ENCODE measurements at places on chromosomes 5 and 9.

GRCh38 chr9:110187126-110187525, 20.8 kb downstream of the C9orf152 start:
- no peak for DNase-seq

- no peak for DNase-seq
Measured at GRCh38 chr5:107815109-107815508, 144.4 kb upstream of the EFNA5 start.

- DNase-seq, result no peak
Measured at GRCh38 chr5:96870094-96871026, 5.9 kb upstream of the ERAP2 start.

DNA sequence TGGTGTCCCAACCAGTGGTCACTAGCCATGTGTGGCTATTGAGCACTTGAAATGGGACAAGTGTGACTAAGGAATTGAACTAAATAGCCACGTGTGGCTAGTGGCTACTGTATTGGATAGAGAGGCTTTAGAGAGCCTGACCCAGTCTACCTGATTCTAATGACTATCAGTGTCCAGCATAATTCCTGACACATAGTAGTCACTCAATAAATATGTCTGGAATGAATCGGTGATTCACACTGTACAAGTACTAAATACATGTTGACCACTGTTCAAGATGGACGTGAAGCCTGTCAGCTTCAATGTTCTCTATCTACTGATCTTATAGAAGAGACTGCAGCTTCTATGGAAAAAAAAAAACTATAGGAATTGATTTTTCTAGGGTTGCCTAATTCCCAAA, 57.7 kb upstream of the MAST4 start:
- no peak for DNase-seq

GRCh38 chr5:89908876-89909275, 500.7 kb downstream of the CETN3 start:
- no peak for DNase-seq

DNA sequence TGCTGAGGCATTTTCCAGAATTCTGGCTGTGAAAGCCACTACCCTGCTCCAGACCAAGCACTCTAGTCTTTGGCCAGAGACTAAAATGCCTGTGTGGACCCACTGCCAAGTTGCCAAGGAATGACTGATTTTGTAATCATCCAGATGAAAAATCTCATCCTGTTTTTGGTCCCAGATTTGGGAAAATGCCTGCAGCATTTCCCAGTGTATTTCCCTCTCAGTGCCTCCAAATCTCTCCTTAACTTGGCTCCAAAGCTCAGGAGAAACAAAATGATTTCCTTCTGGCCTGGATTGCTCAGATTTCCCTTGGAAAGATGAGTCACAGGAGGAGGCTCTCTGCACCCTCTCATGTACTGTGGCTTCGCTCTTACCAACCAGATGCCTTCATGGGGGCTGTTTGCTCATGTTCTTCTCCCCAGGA, 335.2 kb upstream of the TARS1 start:
- no peak for DNase-seq

DNA sequence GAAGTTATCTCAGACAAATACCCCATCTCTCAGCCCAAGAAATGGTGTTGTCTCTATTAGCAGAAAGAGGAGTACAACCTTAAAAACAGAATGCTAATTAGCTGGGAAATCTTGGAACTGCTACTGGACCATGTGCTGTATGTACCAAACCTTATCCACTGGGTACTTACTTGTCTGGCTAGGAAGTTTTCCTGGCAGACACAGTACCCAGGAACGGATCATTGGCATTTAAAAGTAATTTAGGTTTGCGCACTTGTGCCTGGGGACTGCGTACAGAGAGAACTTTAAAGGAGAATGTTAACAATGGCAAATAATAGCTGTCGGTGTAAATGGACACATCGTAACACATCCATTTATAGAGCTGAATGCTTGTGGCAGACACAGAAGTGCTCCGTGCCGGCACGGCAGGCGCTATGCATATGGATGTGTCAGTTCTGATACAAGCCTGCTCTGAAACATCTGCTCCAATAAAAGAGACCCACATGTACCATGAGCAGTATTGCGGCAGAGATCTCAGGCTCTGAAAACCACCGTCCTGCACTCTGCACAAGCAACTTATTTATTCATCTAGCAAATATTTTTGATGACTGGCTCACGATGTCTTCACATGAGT, 290.6 kb upstream of the PANK3 start:
- no peak for DNase-seq

DNA sequence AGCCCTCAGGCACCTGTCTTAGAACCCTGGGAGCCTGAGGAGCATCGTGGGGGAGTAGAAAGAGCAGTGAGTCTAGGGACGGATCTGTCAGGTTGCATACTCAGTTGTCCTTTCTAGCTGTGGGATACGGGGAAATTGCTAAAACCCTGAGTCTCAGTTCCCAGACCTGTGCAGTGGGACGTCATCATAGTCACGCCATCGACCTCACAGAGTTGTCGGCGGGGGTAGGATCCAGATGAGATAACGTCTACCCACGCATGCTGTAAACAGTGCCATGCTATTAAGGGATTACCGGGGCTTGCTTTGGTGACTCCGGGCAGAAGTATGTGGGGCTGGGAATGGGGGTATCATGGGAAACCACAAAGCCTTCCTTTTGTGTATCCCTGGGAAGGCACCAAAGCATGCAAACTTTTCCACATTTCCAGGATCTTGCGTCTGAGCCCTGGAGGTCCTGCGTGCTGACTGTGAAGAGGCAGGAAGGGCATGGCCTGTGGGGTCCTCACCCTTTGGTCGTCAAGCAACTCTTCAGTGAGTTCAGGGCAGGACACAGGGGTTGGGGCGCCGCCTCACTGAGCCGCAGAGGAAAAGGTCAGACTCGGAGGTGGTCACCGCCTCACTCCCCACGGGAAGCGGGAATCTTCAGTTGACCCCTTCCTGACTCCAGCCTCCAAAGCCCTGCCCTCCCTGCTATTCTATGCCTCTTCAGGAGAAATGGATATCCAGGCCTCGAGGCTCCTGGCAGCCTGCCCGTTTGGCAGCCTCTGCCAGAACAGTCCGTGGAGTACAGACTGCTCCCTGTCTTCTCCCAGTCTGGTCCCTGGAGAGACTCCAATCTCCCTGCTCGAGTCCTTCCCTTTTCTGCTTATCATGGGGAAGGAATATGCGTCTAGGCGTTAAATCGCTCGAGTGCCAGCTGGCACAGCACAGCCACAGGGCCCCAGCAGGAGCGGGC, 186.8 kb upstream of the KLF9 start:
- DNase-seq, result no peak

- DNase-seq, result no peak
Measured at GRCh38 chr5:78287833-78288232, 6.7 kb downstream of the AP3B1 start.

GRCh38 chr9:128422783-128423150, 2.1 kb downstream of the CERCAM start:
- no peak for DNase-seq

DNA sequence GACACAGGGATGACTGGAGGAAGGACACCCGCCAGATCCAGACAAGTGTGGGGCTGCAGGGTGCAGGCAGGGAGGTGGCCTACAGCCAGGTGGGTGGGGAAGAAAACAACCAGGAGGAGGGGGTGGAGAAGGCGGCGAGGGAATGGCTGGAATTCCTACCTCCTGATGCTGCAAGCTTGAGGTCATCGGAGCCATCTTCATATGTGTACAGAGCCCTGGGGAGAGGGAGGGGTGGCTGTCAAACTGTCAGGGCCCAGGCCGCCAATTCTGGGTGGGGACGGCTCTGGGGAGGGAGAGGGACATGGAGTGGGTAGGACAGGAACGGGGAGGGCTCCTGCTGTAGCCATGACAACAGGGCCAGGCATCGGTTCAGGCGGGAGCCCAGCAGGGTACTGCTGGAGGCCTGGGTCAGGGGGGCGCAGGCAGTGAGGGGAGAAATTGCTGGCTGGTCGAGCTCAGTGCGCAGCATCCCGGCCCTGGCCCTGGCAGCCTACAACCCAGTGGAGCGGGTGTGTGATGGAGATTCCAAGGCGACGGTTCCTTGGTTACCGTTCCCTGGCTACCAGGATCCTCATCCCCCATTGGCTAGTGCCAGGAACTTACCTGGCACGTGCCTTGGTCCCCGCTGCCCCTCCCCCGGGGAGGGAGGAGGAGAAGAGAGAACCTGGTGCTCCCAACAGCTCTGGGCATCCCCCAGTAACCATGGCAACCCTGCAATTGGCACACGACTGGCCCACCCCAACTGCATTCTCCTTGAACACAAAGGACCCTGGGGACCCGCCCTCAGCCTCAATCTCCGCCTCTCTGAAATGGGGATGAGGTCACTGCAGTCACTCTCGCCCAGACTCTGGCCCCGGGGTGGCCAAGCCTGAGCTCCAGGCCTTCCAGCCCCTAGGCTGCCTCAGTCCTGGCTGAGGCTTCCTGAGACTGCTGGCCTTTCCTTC, 4.5 kb downstream of the DBN1 start:
- DNase-seq, result no peak

DNA sequence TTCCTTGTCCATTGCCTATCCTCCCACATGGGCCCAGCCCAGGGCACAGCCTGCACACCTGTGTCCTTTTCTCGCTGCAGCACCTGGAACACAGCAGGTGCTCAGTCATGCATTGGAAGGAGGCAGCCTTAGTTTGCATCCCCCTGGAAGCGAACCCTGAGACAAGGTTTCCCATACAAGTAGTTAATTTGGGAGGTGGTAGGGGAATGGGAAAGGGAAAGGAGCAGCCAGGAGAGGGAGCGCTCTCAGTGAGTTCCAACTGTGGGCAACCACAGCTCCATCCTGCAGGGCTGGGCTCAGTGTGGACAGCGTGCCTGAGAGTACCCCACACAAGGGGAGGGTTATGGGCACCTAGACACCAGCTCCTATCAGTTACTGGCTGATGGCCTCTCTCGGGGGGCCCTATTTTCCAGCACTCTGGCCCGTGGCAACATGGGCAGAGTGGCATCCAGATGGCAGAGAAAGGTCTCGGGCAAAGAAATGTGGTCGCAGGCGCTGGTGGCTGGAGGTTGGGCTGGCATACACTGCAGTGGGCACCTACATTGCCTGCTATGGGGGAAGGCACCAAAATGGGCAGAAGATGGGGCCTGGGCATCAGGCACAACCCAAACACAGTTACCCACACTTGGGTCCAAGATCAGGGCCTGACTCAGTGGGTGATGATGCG, 50.1 kb downstream of the TSPAN17 start:
- no peak for DNase-seq
